ENCODE measurements at places on chromosomes 2 and 18. TPM values are rescaled to one million over a fixed set of nuclear protein-coding genes. Genes with fewer than 3 reads are reported as not detected.

Gene REEP1
- total RNA-seq = 1.1 TPM

Gene SESTD1
- 28.1 TPM for total RNA-seq

Gene CD8A
- total RNA-seq = 0.18 TPM

Gene COL3A1
- total RNA-seq = 0.22 TPM

Gene MAP4K3
- 21.3 TPM for total RNA-seq

Gene UCN
- total RNA-seq = 1.2 TPM

Gene CARF
- total RNA-seq = 0.72 TPM

Gene ZNF892
- 0.92 TPM for total RNA-seq

Gene C2orf81
- total RNA-seq = 3.2 TPM

Gene CNDP1
- total RNA-seq = not detected

Gene PELI1
- total RNA-seq = 1.3 TPM

Gene TAF4B
- 3.9 TPM for total RNA-seq

Gene ITPRIPL1
- total RNA-seq = not detected

Gene ABCG5
- total RNA-seq = not detected

Gene MARCHF4
- 21.4 TPM for total RNA-seq

Gene ALK
- total RNA-seq = not detected

Gene GREB1L
- 5.4 TPM for total RNA-seq

Gene CHRND
- total RNA-seq = not detected

Gene FAM110C
- total RNA-seq = 0.40 TPM

Data from A549 treated with AZD2906 at 1 μM for 4 hours (cell line).